ENCODE measurements at places on chromosomes 11 and 22.

DNA sequence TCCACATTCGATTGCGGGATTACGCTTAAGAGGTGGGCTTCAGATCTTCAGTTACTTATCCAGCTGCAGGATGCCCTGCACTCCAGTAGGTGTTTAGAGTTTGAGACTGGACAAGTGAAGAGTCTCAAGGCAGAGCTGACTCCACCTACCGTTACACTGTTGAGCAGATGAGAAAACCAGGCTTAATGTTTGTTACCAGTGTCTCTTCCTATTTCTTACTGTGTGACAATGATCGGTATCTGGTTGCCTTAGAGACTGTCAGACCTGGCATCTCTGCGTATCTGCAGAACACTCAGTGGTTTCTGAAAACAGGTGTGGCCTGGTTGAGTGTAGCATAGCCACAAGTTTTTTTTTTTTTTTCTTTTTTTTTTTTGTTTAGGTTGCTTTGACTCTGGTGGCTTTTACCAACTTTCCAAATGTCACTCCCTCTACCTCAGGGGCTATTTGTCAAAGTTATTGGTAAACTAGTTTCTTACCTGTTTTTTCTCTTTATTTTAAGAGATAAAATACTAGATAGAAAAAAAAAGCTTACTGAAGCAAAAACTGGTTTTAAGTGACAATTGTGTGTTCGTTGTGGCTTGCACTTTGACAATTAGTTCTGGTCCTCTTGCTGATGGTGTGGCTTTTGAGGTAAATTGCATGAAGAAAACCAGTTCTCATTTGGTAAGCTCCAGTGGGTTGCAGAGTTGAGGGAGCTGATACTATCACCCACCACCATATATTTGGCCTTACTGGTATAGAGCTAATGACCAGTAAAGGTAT, 284.8 kb downstream of the ETS1 start:
- no peak for DNase-seq

DNA sequence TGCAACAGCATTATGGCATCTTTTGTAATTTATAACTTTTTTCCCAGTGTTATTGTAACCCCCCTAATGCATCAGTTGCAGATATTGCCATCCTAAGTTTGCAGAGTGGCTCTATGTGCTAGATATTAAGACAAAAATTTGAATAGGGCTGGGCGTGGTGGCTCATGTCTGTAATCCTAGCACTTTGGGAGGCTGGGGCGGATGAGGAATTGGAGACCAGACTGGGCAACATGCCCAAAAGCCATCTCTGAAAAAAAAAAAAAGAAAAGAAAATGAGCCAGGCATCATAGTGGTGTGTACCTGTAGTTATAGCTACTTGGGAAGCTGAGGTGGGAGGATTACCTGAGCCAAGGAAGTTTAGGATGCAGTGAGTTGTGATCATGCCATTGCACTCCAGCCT, 50.1 kb upstream of the MUC15 start:
- DNase-seq = no peak

DNA sequence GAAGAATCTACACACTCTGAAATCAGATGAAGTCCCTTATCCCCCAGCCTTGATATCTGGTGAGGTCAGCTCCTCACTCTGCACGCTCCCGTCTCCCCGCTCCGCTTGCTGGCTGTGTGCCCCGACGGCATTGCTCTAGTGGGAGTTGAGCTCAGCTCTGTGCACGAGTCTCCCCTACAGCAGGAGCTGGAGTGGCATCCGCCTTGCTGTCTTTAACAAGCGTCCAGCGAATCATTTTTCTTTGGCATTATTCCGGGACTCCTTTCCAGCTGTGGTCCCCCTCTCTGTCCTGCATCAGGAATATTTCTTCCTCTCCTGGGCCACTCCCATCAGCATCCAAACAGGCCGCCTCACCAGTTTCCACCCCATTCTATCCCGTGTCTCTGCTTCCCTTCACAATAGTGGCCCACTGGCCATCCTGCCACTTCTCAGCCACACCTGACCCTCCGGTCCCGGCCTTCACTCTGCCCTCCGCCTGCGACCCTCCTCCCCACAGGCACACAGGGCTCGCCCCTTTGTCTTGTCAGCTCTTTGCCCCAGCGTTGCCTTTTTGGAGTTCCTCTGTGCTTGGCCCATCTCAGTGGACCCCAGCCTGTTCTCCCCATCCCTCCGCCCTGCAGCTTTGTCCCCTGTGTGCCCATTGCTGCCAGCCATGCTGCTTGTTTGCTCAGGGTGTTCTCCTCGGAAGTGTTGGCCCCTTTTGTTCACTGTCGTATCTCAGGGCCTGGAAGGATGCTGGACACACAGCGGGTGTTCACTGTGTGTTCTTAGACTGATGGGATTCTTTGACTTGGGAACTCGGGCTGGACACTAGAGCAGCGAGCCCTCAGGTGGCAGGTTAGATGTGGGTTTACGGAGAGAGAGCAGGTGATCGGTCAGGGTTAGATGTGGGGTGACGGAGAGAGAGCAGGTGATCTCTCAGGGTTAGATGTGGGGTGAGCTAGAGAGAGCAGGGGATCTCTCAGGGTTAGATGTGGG, 441.8 kb downstream of the TBC1D22A start:
- no peak for DNase-seq

- DNase-seq = no peak
Measured at GRCh38 chr22:23970201-23970641, 3.5 kb downstream of the DDTL start.

DNA sequence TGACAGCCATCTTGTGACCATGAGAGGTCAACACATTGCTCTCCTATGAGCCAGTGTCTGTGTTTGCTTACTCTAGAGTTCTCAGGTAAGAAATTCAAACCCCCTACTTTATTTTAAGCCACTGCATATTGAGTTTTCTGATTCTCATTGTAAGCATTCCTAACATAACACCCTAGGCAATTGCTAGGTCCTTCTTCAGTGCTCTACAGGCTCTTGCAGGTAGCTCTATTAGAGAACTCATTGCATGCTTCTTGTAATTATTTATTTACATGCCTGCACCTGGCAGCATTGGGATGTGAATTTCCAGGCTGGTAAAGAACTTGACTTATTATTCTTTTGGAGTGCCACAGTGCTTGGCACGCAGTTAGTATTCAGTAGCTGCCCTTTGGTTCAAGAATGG, 288.8 kb upstream of the SYN3 start:
- DNase-seq = no peak

DNA sequence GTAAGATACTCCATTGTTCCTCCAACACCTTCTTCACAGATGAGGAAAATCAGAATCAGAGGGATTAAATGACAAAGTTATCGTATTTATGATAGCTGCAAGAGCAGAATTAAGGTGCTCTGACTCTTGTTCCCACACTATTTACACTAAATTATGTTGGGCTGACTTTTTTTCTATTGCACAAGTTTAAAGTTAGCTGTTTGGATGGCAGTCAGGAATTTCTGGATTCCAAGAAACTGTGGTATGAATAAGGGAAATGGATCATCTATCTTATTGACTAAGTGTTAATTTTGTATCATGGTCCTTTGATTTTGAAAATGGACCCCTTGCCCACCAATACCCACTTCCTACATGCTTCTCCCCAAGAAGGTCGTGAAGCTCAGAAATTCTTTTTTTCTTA, 19.9 kb upstream of the APOA1 start:
- peak; percentile 24 for DNase-seq

- no peak for DNase-seq
Measured at GRCh38 chr22:49769691-49770546, 57.8 kb downstream of the BRD1 start.

DNA sequence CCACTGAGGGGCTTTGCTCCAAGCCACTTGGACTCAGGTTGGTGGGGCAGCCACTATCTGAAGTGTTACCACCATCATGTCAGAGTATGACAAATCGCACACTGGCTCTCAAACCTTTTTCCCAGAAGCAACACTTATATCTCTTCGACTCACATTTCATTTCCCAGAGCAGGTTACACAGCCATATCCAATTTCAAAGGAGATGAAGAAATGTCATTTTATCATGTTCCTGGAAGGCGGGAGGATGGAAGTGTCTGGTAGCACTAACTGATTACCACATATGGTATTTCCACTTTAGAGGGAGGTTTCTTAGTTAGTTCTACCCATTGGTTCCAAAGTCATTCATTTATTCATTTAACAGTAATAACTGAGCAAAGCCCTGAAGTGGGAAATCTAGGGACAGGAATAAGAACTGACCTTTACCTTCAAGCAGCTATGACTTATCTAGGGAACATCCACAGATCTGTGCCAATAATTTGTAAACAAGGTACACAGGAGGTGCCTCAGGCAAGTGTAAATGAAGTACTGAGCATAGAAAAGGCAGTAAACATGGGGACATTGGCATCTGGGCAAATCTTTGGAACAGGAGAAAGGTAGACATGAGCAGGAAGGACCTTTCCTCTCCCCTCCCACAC, 54.9 kb upstream of the LRRC55 start:
- no peak for DNase-seq

DNA sequence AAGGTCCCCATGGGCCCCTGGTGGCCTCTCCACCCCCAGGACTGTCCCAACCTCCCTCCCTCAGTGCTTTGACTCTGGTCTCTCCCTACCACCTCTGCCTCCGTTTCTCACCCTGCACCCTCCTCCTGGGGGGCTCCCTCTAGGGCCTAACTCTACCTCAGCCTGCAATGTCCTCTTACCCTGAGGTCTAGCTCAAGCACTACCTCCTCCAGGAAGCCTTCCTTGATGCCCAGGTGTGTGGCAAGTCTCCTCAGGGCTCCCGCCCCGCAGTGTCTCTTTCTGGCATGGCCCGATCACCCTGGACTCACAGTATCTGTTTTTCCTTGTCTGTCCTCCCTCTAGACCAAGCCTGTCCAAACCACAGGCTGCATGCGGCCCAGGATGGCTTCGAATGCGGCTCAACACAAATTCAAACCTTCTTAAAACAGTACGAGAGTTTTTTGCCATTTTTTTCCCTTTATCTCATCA, 90.8 kb downstream of the PHF21B start:
- DNase-seq = no peak

DNA sequence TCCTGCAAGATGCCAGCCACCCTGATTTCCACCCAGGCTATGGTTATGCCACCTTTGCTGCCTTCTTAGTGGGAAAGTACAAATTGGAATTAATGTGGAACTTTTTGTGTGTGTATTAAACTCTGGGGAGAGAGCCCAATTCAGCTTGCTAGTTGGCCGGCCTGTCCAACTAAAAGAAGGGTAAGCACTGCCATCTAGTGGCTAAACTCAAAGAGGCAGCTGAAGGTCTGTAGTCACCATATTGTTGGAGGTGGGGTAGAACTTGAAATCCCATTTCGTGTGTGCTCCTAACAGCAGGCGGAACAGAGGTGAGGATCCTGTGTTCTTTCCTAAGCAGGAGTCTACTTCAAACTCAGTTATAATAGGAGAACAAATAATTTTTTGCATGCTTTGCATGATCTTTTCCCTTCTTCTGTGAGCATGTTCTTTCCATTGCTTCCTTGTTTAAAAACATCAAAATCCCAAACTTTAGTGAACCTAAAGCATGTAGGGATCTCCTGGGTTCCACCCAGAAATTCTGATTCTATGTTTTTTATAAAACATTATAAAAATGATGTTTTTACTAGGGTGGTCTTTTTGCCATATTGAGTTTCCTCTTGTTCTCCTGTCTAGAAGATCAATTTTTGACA, 138.8 kb upstream of the SORL1-AS1 start:
- DNase-seq = peak; percentile 93

- DNase-seq = no peak
Measured at GRCh38 chr11:61621917-61622585, 41.2 kb upstream of the SYT7 start.

DNA sequence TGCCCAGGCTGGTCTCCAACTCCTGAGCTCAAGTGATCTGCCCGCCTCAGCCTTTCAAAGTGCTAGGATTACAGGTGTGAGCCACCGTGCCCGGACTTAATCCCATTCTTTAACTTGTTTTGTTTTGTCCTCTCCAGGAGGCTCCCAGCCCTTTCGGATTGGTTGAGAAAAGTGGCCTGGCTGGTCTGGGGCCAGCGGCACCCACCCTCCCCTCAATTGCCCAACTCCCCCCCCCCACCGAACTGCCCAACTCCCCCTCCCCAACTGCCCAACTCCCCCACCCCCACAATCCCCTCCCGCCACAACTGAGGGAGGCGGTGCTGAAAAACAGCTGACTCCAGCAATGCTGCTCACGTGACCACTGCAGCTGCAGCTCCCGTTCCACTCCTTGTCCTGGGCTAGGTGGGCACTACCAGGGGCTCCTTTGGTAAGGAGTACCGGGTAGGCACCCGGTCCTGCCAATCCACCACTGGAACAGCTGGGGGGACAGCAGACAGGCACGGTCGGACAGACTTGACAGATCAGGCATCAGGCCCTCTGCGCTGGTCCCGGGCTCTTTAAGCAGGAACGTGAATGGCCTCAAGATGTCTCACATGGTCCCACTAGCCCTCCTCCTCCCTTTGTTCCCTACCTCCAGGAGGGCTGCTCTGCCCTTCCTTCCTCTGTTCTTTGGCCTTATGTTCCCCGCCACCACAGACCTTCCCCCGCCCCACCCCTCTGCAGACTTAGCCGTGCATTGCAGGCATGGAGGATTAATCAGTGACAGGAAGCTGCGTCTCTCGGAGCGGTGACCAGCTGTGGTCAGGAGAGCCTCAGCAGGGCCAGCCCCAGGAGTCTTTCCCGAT, at the start of gene TCN2:
Gene TCN2, plus strand, starts transcription at position 720 of the 845 bp plus-strand sequence. CDS start 158 bp downstream, outside the sequence.
- DNase-seq = peak; percentile 79

DNA sequence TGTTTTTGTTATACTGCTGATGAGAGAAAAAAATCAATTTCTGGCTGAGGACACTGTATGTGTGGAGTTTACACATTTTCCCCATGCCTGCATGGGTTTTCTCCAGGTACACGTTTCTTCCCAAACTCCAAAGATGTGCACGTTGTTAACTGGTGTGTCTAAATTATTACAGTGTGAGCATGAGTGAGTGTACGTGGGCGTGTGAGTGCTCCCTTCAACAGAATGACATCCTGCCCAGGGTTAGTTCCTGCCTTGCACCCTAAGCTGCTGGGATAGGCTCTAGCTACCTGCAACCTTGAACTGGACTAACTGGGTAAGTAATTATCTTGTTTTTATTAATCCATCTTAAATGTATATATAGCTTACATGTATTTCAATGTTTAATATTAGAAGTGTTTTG, 5.5 kb downstream of the NPAT start:
- no peak for DNase-seq

DNA sequence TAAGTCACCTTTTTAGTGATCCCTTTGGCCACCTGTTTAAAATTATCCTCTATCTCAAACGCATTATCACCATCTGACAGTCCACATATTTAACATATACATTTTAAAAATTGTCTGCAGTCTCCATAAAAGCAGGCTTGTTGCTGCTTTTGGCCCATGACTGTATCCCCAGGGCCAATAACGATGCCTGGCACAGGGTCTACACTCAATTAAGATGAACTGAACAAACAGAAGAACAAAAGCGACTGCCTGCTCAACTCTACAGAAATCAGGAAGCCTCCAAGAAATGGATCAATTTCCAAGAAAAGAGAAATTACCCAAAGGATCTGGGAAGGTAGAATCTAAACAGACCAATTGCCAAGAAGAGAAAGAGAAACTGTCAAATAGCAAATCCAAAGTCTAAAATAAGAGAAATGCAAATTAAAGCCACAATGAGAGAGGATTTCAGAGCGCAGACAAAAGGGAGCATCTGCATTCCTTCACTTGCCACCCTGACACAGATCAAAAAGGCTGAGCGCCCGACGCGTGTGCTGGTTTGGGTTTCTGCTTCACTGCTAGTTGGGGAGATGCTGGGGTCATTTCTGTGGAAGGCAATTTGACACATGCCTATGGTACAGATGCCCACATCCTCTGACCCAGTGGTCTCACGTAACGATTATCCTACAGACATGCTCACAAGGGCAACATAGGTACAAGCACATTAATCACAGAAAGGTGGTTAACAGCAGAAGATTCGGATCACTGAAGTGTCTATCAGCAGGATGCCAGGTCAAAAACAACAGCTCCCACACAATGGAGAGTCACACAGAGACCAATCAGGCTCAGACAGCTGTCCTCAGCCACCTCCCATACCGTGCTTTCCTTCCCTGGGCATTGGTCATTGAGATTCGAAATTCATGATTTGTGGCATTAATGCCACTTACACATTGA, 55.9 kb downstream of the SHISAL1 start:
- no peak for DNase-seq

Data from adipocyte (in vitro differentiated cells).